ENCODE measurements at places on chromosomes 4 and X.

DNA sequence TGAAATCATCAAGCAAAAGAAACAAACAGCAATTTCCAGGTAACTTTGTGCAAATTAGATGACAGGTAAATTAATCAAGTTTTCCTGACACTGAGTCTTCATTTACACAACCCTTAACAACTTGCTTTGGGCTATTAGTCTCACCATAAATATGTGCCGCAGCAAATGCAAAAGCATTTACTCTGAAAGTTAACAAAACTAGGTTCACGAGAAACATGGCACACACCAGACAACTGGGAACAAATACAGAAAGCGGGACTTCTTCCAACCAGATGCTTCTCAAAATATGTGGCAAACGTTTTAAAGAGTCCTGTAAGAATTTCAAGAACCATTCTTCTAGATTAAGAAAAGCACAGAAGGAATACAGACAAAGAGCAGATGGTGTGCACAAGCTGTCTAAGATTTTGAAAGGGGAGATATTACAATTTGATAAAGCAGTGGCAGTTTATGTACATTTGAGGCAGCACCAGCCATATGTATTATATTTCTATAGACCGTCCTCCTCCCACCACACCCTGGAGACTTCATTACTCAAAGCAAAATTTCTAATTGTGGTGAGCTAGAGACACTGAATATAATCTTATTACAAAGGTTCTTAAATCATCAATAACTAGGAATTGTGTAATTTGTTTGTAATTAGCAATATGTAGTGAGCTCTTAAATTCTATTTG lies 192.5 kb upstream of the ADAMTS3 start:
- no peak for DNase-seq

- no peak for DNase-seq
Observed at GRCh38 chr4:144969821-144970220, 128.2 kb downstream of the ANAPC10 start.

- no peak for DNase-seq
Observed at GRCh38 chr4:23355258-23355657, 534.6 kb downstream of the PPARGC1A start.

DNA sequence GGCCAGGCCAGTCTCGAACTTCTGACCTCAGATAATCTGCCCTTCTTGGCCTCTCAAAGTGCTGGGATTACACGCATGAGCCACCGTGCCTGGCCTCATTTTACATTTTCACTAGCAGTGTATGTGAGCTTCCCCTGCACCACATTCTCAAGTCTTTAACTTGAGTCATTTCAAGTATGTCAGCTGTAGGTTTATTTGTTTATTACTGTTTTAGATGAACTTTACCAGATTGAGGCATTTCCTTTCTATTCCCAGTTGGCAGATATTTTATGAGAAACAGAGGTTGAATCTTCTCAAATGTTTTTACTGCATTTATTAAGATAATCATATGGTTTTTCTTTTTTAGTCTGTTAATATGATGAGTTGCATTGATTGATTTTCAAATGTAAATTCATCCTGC lies 114.6 kb upstream of the SH3RF1 start:
- DNase-seq: no peak

DNA sequence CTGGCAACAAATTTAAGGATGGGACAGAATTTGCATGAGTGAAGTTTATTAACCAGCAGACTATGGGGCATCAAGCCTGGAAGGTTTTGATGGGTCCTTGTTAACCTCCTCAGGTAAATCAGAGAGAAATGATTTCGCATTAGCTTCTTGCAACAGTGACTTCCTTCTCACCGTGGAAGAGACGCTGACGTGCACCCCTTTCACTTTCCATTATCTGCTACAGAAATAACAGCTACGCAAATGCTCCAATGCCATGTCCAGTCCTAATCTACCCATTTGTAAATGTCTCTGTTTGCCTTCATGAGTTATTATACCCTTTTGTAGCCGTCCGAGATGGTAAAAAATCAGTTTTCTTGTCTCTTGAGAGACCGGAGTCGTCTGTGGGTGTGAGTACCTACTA lies 100.3 kb downstream of the SLC34A2 start:
- no peak for DNase-seq
